ENCODE measurements at places on chromosomes 6 and 20.
A peak's percentile ranks its signal among the peaks of the same experiment; 100 is the strongest.

DNA sequence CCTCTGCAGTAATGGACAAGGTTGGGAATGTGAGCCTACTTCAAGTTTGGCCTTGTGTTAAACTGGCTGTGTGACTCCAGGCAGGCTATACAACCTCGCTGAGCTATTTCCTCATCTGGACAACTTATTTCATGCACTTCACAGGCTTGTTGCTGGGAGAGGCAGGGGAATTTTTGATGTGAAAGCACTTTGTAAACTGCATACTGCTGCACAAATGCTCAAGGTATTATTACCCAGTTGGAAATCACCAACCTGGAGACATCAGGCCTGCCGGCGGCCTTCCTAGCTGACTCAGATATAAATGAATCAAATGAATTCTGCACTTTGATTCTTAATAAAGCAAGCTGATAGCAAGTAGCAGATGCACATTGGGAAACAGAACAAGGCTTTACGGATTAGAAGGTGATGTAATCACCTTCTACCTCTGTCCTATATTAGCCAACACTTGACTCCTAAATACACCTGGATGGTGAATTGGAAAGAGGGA lies 10.1 kb downstream of the JARID2 start:
- DNase-seq: no peak

- no peak for DNase-seq
Observed at GRCh38 chr6:151451417-151451949, 443 bp downstream of the RMND1 start.

- no peak for DNase-seq
Observed at GRCh38 chr20:19889011-19889953, 127.9 kb upstream of the NAA20 start.

DNA sequence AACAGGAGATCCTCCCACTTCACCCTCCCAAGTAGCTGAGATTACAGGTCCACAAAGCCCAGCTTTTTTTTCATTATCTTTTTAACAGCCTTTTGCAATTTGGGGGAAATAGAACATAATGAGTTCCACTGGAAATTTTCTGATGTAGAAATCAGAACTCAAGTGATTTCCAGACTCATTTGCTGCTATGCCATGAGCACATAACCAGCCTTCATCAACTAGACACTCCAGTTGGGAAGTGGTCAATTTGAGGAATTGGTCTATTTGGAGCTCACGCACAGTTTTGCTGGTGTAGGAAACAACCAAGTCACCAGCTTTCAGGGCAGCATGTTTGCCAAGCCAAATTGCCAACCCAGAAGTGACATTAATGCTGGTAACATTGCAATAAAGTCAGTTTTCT lies 86.7 kb downstream of the MAFB start:
- no peak for DNase-seq

- DNase-seq: no peak
Observed at GRCh38 chr6:46056906-46057529, 41.4 kb upstream of the CLIC5 start.

DNA sequence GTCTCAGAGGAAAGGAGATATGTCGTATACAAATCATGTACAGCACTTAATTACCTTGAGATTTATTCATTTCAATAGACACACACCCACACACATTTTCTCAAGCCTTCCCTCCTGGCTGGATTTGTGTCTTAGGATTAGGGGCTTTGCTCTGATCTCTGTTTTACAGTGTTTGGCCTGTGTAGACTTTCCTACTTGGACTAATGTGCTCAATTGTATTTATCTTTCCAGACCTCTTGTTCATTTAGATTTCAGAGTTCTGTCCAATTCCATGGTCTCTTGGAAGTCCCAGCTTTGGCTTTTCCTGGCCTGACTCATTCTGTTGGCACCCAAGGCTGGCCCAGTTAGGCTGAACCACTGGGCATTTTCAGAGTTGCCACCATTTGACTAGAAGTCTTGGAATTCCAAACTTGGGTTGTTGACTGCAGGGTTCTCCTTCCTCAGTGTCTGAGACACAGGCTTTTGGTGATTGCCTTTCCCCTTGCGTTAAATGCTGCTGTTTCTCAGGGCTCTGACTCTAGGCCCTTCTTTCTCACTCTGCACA lies 8.9 kb upstream of the RFPL4B start:
- DNase-seq: no peak

DNA sequence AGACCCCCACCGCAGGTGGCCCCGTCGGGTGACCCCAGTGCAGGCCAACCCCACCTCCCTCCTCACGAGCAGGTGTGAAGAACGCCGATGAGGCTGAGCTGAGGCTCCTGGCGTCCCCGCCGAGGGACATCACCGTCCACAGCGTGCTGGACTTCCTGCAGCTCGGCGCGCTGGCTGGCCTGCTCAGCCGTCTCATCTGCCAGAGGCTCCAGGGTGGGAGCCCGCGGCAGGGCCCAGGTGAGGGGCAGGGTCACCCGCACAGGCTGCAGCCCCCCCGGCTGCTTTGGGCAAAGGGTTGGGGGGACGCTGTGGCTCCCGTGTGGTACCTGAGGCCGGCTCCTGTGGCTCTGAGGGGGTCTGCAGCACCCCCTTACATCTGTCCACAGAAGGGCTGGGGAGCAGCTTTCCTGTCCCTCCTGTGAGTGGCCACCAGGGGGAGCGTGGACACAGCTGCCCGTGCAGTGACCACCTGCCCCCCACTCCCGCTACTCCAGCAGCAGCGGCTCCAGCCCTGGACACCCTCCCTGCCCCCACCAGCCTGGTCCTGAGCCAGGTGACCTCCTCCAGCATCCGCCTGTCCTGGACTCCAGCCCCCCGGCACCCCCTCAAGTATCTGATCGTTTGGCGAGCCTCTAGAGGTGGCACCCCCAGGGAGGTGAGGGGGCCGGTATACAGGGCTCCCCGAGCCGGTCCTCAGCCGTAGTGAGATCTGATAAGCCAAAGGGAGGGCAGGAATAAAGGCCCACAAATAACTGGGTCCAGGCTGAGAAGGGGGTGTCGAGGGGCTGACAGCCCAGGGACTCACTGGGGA lies 16.5 kb downstream of the COL20A1 start:
- peak; percentile 60 for DNase-seq

DNA sequence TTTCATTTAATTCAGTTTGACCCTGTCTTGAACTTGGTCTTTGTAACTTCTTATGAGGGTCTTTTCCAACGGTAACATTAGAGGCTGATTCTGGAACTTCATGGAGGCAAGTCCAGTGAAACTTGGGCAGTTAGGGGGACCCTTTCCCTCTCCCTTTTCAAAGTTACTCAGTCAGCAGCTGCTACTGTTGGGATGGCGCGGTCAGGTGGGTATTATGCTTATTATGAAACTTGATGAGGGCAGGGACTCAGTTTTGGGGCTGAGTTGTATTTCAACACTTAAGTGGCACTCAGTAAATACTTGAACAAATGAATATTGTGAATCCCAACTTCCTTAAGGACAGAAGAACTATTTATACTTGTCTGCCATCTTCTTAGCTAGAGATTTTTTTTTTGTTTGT lies 20.8 kb downstream of the TOP1 start:
- DNase-seq: no peak

- DNase-seq: no peak
Observed at GRCh38 chr20:19761841-19762240, 3.8 kb downstream of the RIN2 start.

- DNase-seq: peak; percentile 39
Observed at GRCh38 chr6:53044071-53044470, 21.1 kb upstream of the FBXO9 start.

DNA sequence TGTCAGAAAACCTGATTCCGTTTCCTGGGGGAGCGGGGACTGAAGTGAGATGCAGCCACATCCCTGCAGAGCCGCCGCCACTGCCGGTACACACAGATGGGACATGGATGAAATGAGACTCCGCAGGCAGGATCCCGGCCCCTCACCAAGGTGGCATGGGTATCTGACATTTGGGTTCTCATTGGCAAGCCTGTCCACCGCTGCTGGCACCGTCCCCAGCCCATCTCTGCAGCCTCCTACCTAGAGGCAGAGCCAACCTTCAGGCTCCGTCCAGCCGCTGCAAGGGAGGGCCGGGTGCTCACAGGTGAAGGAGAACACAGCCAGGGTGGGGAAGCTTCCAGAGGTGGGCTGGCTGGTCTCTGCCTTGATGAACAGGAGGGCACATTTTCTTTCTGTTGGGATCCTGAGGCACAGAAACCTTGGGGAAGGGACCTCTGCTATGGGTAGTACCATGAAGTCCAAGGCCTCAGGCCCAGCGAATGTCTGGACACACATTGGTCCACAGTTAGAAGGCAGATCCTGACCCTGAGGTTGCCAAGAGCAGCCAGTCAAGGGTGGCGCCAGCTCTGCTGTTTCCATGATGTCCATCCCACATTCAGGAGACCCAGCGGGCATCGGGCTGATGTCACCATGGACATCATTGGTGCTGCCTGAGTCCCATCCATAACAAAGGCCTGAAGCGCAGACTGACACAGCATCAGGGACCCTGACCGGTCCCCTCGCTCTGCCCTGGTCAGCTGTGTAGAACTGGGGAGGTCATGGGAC lies 177.4 kb downstream of the TAF4 start:
- no peak for DNase-seq

DNA sequence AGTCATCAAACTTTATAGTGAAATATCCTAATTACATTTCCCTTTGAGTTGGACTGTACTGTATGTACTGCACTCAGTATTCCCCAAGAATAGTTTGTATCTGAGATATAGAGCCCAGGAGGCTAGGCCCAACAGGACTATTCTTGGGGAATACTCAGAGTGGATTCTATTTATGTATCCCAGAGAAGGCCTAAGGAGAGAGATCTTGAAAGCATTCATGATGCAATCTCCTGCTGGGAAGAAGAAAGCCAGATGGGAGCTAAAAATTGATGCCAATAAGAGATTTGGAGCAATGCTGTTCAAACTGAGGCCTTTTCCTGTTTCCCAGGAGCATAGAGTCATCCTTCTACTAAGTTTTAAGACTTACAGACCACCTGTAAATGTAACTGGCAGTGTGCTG lies 452.1 kb upstream of the PLCB4 start:
- no peak for DNase-seq

DNA sequence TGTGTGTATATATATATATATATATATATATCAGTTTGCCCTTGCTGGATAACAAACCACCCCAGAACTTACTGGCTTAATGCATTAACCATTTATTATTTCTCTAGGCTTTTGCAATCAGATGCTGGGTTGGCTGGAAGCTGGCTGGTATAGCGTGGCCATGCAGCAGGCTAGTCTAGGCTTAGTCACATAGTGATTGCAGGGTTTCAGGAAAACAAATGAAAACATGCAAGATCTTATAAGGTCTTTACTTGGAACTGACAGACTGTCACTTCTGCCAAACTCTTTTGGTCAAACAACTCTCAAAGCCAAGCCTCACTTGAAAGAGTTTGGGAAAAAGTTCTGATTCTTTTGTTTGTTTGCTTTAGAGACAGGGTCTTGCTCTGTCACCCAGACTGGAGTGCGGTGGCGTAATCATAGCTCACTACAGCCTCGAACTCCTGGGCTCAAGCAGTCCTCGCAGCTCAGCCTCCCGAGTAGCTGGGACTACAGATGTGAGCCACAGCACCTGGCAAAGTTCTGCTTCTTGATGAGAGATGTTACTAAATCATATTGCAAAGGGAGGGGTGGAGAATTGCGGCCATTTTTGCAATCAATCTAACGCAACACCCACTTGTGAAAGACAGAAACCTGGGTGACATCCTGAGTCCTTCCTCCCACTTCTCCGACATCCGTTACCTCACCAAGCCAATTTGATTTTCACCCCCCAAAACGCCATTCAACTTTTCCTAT lies 74.6 kb upstream of the RNF24 start:
- DNase-seq: peak; percentile 31

DNA sequence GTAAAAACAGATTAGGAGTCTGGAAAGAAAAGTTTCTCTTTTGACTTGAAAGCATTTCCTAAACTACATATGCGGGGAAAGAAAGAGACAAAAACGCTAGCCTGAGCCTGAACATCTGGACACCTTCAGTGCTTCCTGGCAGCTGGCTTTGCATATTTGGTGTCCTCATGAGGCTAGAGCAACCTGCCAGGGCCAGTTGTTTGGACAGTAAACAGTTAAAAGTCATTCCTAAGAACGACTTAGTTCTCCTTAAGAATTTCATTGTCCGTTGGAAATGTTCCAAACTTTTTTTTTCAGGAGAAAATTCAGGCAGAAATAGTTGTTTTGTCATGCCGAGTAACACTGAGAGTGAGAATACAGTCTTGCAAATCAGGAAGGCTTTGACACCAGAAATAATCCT lies 199.8 kb downstream of the SMOC2 start:
- no peak for DNase-seq

DNA sequence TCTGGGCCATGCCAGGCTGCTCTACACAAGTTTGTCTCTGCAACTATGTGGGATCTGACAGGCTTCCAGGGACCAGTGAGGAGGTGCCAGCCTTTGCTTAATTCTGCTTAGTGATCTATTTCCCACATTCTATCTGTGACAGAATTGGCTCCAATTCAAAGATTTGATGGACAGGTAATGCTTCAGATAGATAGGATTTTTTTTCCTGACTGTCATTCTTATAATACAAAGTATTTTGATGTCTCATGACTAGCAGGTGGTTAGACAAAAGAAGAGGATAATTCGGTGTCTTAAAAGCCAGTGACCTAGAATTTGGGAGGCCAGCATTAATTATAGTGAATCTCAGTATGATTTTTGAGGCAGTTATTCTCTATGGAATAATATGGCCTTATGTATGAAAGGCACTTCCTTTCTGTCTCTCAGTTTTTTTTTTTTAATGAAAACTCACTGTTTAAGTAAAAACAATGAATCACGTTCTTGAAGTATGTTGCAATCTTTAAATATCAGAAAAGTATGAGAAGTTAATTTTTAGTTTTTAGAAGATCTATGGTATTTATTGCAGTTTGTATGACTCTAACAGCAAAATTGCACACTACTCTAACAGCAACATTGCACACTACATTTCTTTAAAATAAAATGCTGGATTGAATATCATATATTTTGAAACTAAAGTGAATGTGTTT lies 43.7 kb downstream of the TMEM200A start:
- no peak for DNase-seq

- no peak for DNase-seq
Observed at GRCh38 chr6:18340781-18341551, 46.2 kb upstream of the RNF144B start.

- DNase-seq: no peak
Observed at GRCh38 chr20:19883501-19883900, 125.4 kb downstream of the RIN2 start.
